ENCODE measurements at places on chromosomes 4 and X.

GRCh38 chr4:108685036-108685686 lies 34.8 kb downstream of the OSTC start:
- no peak for DNase-seq

DNA sequence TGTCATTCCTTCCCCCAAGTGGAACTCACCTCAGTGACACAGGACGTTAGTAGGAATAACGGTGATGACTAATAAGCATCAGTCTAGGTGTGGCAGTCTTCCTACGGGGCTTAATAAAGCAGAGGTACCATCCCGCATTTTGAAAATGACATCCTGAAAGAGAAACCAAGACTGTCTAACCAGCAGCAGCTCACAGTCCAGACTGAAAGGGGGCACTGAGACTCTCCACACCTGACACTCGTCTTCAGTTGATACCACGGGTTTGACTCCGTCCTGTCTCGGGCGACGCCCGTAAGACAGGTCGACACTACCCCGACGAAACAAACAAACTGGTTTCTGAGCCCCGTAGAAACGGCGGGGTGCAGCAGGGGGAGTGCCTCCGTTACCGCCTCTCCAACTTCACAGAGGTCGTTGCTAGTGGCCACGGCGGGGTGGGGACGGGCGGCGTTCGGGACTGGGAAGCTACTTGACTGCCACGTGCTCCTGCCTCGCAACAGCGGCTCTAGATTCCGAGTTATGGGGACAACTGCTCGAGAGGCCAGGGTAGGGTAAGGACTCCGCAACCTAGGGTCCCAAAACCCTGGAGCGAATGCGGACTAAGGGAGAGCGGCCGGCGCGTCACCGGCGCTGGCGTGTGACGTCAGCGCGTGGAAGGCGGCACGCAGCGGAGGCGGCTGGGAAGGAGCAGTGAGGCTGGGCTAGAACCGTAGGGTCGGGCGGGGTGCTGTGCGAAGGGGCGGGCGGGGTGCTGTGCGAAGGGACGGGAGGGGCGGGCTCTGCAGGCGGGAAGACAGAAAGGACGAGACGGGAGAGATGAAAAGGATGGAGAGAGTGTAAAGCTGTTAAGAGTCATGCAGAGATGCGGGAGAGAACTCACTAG lies at the start of gene NEK1:
TSS of gene NEK1 (minus strand) at position 593 of the 880 bp plus-strand sequence. CDS start 9,953 bp downstream, outside the sequence.
- DNase-seq = peak; percentile 93

DNA sequence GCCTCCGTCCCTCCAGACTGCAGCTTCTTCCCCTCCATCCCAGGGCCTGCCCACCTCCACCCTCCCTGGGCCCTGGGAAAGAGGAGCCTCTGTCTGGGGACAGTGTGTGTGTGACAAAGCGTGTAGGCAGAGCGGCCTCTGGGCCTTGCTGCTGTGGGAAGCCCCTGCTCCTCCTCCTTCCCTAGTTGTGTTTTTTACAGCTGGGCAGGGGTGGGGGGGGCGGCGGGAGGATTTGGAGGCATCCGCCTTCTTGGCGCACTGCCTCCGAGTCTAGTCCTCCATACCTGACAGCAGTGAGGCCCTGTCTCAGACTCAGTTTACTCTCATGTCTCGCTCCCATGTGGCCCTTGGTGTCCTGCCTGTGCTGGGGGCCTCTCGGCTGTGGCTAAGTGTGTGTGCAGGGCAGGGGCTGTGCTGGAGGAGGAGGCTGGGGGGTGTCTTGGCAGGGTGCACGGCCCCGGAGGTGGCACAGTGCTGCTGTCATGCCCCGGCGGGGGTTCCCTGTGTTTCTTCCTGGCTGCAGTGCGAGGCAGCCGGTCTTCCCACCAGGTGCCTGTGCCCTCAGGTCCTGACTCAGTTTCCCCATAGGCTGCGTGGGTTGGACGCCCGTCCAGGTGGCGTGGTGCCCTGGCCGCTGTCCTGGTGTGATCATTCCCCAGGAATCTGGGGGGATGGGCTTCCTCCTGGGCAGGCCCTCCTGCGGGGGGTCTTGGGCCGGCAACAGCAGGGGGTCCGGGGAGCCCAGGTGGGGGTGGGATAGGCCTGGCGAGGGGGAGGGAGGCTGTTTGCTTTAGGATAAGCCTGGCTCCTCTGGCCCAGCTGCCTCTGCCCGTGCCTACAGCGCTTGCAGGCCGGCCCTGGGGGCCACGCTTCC lies 7.0 kb downstream of the FGFRL1 start:
- DNase-seq = no peak

DNA sequence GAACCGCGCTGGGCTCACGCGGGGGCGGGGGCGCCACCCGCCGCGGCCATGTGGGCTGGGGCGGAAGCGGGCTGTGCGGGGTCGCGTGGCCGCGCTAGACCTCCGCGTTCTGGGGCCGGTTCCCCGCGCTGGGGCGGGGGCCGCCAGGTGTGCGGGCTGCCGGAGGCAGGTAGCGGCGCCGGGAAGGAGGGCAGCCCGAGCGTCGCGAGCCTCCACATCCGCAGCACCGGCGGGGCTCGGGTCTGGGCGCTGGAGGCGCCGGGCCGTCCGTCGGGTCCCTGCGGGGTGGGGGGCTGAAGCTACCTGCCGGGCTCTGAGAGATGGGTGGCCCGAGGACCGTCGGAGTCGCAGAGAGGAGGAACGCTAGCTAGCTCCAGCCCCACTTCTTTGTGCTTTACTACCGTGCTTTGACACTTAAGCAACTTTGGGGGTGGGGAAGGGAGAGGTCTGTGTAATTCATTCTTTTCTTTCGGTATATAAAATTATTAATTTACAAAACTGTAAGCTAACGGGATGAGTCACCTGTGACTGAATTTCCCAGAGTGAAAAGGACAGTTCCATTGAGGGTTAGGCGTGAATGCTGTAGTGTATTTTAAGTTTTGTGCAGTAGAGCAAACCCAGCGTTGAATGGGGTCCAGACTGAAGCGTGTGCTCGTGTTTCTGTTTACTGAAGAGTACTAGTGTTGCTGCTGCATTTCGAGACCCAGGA lies 689 bp downstream of the METAP1 start:
- DNase-seq = peak; percentile 48

GRCh38 chr4:7771056-7771455 lies 168.6 kb downstream of the AFAP1 start:
- DNase-seq = peak; percentile 63

DNA sequence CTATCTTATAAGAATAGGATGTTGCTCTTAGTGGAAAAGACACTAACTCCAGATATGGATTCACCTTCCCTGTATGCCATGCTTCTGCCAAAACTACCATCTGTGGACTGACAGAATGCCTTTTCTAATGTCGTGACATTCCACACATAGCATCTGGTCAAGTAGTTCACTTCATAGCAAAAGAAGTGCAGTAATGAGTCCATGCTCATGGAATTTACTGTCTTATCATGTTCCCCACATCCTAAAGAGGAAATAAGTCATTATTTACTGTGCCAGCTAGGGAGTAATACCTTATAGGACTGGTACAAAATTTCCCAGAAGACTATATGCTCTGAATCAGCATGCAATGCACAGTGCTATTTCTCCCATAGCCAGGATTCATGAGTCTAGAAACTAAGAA lies 562.4 kb downstream of the TLL1 start:
- DNase-seq = no peak

DNA sequence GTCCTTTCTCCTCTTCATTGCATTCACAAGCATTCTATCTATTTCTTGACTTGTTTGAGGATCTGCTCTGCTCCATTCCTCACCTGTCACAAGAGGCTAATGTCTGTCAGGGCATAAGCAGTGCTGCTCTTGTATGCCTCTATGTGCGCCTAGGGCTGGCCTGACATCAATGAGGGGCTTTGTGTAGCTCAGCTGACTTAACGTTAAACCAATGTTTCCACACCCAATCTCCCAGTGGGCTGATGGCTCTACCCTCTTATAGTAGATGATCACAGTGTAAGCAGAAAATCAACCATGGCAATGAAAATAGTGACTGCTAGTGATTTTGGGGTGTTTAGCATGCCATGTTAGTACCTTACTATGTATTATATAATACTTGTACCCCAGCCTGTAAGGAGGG lies 139.0 kb downstream of the UNC5C start:
- DNase-seq = no peak
